ENCODE measurements at places on chromosomes 6 and 20.

DNA sequence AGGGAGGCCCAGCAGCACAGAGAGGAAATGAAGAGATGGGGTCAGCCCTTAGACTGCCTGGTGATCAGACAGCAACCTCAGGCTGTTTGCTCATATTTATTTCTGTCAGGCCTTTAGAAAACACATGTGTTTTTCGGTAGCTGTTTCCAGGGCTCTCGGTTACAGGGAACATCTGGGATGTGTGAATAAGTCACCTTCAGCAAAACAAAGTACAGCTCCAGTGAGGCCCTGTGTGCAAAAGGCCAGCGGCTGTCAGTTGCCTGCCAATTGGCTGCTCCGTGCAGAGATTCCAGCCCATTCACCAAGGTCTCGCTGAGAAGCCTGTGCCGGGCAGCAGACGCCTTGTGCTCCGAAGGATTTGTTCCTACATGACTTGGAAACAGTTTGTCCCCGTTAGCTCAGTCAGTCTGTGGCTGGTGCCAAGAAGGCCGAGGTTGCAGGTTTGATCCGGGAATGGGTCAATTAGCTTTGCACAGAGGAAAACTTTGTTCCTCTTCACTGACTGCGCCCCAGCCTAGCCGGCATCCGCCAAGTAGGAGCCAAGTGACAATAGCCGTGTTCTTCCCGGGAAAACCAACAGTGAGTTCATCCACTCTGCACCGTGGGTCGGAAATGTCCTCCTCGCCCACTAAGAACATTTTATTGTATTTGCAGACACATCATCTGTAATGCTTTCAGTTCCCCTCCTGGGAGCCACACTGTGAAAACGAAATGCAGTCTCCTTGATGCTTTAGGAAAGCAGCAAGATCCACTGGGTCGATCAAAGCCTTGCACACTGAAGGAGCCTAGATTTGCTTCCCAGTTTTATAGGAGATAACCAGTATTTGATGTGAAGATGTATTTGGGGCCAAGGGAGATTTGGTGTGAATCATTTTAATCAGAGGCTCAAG lies 315.4 kb upstream of the CDYL start:
- DNase-seq: no peak

DNA sequence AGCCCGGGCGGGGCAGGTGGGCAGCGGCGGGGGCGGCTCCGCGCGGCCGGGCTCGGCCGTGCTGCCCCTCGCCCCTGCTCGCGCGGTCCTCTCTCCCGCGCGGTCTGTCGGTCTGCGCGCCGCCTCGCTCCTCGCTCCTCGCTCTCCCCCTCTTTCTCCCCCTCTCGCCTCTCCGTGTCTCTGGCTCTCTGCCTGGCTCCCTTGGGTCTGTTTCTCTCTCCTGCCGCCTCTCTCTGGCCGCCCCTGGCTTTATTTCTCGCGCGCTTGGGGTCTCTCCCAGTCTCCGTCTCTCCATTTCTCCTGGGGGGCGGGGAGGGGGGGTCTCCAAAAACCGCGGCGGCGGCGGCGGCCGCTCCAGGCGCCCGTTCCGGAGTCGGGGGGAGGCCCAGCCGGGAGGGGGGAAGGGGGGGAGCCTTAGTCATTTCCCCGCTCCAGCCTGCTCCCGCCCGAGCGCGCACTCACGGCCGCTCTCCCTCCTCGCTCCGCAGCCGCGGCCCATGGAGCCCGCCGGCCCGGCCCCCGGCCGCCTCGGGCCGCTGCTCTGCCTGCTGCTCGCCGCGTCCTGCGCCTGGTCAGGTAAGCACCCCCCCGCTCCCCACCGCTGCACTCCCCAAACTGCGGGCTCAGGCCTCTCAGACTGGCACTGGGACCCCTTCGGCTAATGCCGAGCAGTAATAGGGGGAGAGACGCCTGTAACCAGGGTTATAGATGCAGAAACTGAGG lies at the start of gene SIRPA:
Gene SIRPA (plus strand): TSS at position 457 of the 723 bp plus-strand sequence. CDS start 41 bp downstream, at position 498.
- DNase-seq: no peak

GRCh38 chr6:91029211-91029610 lies 442.3 kb upstream of the MAP3K7 start:
- DNase-seq: no peak

DNA sequence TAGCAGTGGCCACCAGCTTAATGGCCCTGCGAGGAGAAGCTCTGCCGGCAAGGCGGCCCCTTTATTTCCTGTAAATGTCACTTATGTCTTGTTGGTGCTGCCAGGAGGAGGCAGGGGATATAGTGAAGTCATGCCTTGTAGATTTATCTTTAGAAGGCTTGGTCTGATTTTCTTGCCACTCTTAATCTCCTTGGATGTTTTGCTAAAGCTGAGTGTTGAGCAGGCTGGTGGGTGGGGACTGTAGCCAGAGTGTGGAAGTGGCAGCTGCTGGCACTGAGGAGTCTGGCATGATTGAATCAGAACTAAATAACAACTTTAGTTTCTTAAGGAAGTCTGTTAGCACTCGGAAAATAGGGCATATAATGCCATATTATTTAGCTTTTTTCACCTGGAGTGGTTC lies 77.9 kb downstream of the PHF20 start:
- DNase-seq: no peak

- DNase-seq: no peak
Observed at GRCh38 chr6:43878823-43879495, 108.9 kb downstream of the VEGFA start.

DNA sequence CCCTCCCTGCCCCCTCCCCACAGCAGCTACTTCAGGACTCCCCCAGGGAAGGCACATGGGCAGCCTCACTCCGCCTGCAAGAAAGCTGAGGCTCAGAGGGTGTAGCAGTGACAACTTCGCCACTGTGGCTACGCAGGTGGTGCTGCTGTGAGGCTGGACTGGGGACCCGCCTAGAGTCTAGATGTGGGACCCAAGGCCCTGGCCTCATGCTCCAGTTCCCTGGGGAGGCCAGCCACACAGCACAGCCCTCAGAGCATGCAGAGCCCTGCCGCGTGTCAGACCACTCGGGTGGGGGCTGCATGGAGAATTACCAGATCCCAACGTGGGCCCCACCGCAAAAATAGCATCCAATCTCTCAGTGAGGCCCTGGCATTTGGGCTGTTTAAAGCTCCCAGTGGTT lies 30.8 kb upstream of the VSTM2L start:
- no peak for DNase-seq

DNA sequence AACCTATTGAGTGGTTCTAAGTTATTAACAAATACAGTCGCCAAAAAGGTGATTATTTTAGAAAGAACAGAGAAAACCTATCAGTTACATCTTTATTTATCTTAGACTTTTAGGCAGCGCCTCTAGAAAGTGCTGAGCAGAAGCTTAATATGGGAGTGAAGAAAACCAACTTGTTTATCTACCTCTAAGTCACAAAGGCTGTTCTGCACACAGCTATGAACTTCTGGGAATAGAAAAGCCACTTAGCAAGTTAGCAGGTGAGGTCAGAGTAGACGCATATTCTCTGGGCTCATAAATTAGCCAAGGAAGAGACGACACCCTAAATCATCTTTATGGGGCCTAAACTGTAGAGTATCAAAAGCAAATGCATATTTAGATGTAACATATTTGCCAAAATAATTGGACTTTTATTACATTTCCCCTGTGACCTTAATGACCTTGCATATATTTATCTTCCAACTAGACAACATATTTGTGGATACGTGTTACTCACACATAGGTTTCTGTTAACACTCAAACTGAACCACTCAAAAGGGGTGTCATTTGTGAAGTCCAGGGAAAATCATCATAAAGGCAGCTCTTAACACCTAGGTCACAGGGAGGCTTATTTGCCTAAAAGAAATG lies 267.1 kb downstream of the ADGB start:
- DNase-seq: no peak

DNA sequence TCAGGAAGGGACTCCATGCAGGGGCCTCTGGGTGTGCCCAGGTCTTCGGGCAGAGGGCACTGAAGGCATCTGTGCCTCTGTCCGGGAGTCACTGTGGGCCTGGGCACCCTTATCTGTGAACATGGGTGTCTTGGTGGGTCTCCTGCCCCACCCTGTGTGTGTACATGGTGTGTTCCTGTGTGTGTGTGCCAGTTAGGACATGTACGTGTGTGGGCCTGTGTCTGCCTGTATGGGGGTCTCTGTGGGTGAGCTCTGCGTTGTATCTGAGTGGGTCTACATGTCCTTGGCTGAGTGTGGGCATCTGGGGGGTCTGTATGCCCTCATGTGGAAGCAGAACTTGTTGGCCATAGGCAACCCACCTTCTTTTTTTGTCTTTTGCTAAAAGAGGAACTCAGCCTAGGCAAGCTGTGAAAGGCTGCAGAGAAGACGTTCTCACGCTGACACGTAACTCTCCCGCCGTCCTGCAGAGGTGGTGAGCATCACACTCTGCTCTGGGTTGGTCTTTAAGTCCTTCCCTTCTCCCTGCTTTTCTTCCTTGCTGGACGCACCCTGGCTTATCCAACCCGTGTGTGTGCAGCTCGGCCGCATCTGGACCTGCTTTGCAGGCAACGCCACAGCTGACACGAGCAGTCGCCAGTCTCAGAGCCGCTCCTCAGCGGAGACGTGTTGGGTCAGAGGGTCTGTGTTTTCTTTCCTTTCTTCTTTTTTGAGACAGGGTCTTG lies 532 bp upstream of the NPBWR2 start:
- no peak for DNase-seq

- no peak for DNase-seq
Observed at GRCh38 chr6:4687989-4688947, 87.9 kb upstream of the CDYL start.

GRCh38 chr6:72616406-72617015 lies 5.4 kb upstream of the KCNQ5 start:
- DNase-seq: no peak

- no peak for DNase-seq
Observed at GRCh38 chr6:14108571-14109410, 8.8 kb upstream of the CD83 start.

Measured in activated CD4-positive, CD25-positive, alpha-beta regulatory T cell treated with anti-CD3 and anti-CD28 coated beads, Interleukin-2, amount 50 U/mL, for 16 hours (primary cell).